Upper lobe of left lung (tissue), 6 donors: ENCODE measurements at places on chromosomes 3 and 15.

DNA sequence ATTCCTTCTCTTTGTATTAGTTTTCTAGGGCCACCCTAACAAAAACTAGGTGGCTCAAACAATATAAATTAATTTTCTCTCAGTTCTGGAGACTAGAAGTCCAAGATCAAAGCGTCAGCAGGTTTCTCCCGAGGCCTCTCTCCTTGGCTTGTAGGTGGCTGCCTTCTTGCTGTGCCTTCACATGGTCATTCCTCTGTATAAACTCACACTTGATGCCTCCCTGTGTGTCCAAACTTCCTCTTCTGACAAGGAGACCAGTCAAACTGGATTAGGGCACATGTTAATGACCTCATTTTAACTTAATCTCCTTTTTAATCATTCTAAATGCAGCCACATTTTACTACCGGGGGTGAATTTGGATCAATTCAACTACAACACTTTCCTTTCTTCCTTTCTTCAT is 691.1 kb downstream of the DIPK2A start:
- no peak for DNase-seq

DNA sequence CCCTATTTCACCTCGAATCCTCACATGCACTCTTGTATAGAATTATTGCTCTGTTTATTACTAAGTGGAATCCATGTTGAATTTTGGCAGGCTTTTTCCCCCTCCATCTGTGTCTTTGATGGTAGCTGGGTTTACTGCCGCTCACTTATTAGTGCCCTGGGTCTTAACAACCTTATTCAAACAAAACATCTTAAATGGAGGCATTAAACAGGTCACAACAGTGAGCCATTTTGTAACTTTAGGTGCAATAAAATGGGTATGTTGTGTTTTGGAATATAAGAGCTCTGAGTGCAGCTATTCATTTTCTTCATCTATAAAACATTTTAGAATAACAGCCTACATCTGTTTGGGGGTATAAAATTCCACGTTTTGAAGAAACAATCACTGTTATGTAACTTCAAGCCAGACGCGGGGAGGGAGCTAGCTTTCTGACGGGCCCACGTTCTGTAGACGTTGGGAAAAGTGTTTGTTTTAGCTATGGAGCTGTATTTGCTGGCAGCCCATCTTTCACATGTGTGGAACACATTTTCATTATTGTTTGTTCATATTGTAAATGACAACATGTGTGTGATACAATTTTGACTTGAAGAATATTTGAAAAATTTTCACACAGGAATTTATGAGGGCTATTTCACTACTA is 122.0 kb downstream of the SLC25A26 start:
- DNase-seq: no peak

GRCh38 chr3:22966349-22966748 is 236.8 kb upstream of the UBE2E2 start:
- no peak for DNase-seq

GRCh38 chr15:84991014-84991712 is 9.5 kb downstream of the PDE8A start:
- no peak for DNase-seq

DNA sequence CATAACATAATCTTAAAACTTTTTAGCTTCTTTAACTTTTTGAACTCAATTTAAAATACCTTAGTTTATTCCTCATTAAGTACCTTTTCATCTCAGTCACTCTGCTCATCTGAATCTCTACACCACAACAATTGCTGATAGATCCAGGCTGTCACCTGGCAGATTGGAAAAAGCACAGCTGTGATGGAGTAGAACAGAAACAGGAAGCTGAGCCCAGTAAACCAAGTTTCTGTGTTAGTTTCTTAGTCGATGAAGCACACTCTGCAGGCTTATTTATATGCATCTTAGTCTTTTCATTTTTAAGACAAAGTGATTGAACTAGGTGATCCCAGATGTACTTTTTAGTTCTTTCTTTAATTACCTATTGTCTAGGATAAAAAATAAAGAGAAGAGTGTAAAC is 1398.0 kb upstream of the ALCAM start:
- no peak for DNase-seq

DNA sequence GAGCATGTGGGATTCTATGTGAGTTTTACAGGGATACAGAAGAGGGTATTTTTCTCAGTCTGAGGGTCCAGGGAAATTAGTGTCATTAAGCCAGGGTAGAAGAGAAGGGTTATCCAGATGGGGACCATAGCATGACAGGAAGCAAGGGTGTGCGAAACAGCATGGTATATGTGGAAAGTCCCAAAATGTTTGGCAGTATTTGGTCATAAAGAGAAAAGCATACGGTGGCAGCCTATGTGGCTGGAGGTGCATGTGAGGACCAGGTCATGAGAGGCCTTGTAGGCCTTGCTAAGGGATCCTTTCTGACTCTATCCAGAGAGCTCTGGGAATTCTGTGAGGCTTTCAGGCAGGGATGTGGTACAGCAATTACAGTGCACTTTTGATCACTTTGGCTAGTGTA is 411.4 kb downstream of the AGBL1 start:
- DNase-seq: no peak

GRCh38 chr3:74393426-74393825 is 221.0 kb downstream of the CNTN3 start:
- DNase-seq: no peak

DNA sequence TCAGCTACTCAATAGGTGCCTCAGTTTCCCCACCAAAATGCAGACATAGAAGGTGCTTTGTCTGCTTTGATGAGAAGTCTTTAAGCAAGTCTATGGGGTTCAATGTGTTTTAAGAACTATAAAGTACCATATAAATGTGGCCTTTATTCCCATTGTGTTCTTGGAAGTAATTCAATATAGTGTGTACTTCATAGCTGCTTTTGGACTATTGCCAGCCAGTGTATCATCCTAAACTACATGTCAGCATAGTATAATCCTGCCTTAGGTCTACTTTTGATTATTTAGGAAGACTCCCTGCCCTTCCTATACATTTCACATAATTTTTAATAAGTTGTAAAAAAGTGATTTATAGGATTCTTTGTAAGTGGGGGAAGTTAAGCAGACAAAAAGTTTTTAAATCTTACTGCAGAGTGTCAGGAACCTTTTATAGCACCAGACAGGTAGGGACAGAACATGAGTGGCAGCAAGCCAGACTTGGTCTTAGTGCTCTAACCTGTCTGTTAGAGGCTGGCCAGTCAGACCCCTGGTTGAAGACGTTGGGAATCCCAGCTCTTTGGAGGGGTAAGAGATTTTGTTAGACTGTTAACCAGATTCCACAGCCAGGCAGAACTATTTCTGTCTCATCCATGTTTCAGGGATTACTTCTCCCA is 48.4 kb downstream of the MLH1 start:
- no peak for DNase-seq

DNA sequence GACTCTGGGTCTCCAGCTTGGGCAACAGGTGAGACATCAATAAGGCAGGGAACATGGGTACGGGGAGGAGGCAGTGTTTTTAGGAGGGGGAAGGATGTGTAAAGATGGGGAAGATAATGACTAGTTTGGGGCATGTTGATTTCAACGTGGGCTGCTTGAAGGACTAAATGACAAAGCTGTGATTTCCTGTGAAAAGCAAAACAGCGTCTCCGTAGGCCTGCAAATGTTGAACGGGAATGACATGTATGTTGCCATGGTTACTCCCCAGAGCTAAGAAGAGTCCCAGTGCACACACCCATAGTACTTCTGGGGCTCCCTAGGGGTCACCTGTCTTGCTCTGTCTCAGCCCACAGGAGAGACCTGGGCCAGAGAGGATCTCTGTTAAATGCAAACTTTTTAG is 71.3 kb upstream of the ETV5 start:
- DNase-seq: no peak

DNA sequence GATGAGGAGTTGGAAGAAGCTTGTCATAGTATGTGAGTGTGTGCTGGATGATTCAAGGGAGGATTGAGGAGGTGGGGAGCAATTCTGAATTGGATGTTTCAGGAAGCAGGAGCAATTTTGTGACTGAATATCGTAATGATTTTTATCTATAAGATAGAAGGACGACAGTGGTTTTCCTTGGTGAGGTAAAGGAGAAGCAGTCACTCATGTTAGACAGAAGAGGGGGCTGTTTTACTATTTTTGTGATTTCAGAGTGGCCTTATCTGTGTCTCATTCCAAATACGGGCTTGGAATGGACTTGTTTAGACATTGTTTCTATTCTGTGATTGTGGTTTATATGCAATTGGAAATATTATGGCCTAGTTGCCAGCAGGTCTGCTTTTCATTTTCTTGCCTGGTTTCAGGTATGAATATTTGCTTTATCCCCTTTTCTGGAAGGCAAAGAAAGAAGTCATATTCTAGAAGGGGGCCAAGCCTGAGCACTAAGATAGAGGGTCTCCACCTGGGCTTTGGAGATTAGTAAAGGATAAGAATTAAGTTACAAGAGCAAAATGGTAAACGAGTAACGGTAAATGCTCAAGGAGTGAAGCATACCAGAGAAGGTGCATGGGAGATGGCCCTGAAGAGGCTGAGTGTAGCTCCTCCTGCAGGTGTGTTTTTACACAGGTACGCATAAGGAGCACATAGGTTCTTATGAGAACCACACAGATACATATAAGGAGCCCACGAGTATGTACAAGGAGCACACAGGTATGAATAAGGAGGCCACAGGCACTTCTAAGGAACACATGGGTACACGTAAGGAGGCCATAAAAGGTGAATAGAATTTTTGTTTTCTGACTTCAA is 124.6 kb upstream of the KCNAB1 start:
- no peak for DNase-seq

GRCh38 chr15:23566651-23567050 is 1.2 kb downstream of the MKRN3 start:
- DNase-seq: no peak
